ENCODE measurements at places on chromosomes 4 and X. TPM values are rescaled to one million over a fixed set of nuclear protein-coding genes. Genes with fewer than 3 reads are reported as not detected.
A peak's percentile ranks its signal among the peaks of the same experiment; 100 is the strongest.

The FGFBP2 gene
- total RNA-seq = not detected

The ARHGAP4 gene
- total RNA-seq = 2.8 TPM

The UBL4A gene
- 24.6 TPM for total RNA-seq

The MRPL1 gene
- total RNA-seq = 20.9 TPM

DNA sequence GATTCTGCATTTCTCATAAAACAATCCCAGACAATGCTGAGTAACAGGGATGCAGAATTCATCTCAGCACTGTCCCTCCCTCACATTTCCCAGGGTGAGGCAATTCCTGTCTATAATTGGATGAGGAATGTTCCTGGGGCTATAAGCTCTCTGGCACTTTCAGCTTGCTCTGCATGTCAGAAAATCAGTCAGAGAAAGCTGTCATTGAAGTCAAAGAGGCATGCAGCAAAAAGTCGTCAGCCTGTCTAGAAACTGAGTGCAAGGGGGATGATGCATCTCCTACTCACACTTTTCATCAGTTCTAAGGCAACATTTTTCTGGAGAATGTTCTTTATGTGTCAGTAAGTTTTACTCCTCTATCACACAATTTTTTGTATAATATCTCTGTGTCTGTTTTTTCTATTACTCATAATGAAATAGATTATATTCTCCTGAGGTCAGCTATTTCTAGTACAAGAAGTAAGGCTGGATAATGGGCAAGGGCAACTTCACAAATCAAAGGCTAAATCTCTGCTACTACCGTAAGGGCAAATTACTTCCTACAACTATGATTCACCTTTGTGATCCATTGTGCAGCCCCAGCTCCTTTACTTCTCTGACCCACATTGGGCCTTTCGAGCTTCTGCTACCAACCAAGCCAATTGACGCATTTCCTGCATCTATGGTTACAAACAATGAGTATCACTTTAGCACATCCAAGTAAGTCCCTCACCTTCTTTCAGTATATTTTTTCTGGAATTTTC, 56.0 kb downstream of the TASL start:
- DNase-seq = peak; percentile 1

DNA sequence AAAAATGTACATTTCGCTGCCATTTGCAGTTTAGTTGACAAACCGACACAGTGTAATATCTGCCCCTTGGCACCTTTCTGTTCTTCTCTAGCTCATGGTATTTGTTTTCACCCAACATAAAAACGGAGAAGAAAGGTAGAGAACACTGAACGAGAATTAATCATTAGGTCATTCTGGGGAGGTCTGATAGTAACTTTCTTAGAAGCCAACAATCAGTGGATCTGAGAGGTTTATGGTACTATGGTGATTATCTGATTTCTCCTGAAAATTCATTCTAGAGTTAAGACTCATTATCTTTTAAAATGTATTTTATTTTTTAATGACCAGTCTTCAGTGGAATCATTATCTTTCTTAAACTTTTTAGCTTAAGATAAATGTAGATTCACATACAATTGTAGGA, 8.5 kb downstream of the RAPGEF2 start:
- no peak for DNase-seq

GRCh38 chr4:100804576-100805360, 286.9 kb upstream of the EMCN start:
- no peak for DNase-seq

DNA sequence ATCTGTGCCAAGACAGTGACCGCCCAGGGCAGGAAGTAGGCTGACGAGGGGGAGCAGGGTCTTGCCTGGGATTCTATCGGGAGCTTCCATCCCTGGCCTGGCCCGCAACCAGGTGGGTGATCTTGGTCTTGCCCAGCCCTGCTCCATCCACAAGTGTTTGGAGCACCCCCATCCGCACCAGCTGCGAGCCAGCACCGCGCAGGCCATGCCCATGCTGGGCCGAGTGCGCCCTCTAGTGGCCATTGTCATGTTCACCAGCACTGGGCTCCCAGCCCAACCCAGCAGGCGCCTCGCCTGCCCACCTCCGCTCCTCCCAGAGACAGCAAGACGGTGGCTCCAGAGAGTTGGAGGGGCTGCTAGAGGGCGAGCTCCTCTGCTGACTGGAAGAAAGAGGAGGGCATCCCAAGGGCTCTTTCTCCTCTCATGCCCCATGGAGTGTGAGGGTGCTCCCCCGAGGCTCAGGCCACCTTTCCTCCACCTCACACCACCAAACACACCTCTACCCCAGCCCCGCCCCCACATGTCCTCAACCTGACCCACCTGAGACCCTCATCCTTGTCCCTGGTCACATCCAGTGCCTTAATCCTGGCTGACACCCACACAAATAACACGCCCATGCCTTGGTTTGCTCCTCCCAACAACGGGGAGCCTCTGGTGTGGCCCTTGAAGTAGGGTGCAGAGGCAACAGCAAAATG, 9.8 kb upstream of the ATP2B3 start:
- DNase-seq = peak; percentile 65

All from lung microvascular endothelial cell (primary cell).